ENCODE measurements at places on chromosomes 2 and 18.

- no peak overlapping the region for H3K4me3 ChIP-seq
- no peaks in the 10 kb centered on the region for H3K27me3 ChIP-seq
- no peak for DNase-seq
- no peaks in the 10 kb centered on the region for H3K36me3 ChIP-seq
- no peak overlapping the region for H3K27ac ChIP-seq
Measured at GRCh38 chr2:58620093-58620492, 379.0 kb upstream of the FANCL start.

- H3K4me3 ChIP-seq: peak overlapping the region; percentile 86
- no peaks in the 10 kb centered on the region for H3K27me3 ChIP-seq
- peak overlapping the region; percentile 89 for H3K27ac ChIP-seq
- peaks cover 56% of the 10 kb centered on the region for H3K36me3 ChIP-seq
Measured at GRCh38 chr2:190535121-190535439, 558 bp upstream of the NEMP2 start.

DNA sequence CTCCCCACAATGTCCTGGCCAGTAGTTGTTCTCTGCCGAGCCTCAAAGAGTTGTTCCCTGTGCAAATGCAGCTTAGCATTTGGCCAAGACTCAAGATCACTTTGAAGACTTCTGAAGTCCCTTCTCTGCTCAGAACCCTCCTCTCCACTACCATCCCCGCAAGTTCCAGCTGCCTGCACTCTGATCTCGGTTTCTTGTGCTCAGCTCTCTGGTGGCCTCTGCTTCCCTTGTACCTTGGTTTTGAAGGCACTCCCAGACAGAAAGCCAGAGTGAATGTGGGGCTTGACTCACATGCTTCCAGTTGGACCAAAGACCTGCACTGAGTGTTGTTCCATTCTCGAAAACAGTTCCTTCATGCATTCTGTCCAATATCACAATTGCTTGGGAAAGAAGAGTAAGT is 28.6 kb downstream of the CRACDL start:
- H3K4me1 ChIP-seq: peaks cover 25% of the 10 kb centered on the region
- H3K27ac ChIP-seq: no peak overlapping the region
- DNase-seq: no peak
- H3K27me3 ChIP-seq: peaks cover 5% of the 10 kb centered on the region

GRCh38 chr18:78410094-78410786 is 569.4 kb upstream of the SALL3 start:
- H3K27me3 ChIP-seq: peaks cover 11% of the 10 kb centered on the region
- H3K4me3 ChIP-seq: no peak overlapping the region
- H3K4me1 ChIP-seq: peaks cover 8% of the 10 kb centered on the region

- no peak overlapping the region for H3K27ac ChIP-seq
- H3K36me3 ChIP-seq: no peaks in the 10 kb centered on the region
- no peak overlapping the region for H3K4me3 ChIP-seq
- no peak for DNase-seq
- H3K27me3 ChIP-seq: no peaks in the 10 kb centered on the region
- no peaks in the 10 kb centered on the region for H3K4me1 ChIP-seq
Measured at GRCh38 chr2:72204786-72205503, 57.3 kb upstream of the CYP26B1 start.

GRCh38 chr2:28697602-28698149 is 54.0 kb upstream of the PPP1CB start:
- no peak overlapping the region for H3K27ac ChIP-seq
- H3K4me3 ChIP-seq: no peak overlapping the region
- H3K4me1 ChIP-seq: no peaks in the 10 kb centered on the region
- DNase-seq: no peak

DNA sequence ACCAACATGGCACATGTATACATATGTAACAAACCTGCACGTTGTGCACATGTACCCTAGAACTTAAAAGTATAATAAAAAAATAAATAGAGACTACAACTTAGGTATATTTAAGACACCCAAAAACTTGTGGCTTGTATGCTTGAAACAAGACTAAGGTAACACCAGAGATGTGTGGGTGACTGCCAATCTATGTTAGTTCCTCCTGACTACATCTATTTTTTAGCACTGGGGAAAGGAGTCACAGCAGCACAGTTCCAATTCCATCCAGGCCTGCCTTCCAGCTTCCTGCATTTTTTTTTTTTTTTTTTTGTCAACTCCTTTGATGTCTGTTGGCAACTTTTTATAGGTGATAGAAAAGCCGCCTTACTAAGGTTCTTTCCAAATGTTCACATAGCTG is 18.2 kb downstream of the C2orf69 start:
- H3K27ac ChIP-seq: no peak overlapping the region
- no peak overlapping the region for H3K4me3 ChIP-seq
- no peak for DNase-seq
- peaks cover 8% of the 10 kb centered on the region for H3K4me1 ChIP-seq

DNA sequence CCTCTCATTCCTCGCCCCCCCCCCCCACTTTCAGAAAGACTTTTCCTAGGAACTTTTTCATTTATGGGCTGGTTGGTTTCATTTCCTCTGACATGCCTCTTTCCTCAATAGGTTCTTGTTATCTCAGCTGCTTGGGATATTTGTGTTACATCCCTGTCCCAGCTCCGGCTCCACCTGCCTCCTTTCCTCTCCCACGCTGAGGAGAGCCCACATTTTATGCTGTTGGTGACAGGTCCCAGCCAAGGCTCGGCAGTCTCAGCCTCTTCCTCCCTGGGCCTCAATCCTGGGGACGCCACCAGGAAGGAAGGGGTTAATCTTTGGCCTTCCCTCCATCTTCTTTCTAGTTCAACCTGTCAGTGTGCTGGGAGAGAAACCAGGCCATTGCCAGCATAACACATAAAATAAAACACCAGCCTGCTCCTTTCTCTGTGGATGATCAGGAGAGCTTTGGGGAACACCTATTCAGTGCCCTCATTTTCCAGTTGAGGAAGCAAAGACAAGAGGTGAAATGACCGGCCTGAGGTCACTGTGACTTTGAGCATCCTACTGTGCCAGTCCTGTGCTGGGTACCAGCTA is 216.9 kb upstream of the TNP1 start:
- H3K4me1 ChIP-seq: peaks cover 9% of the 10 kb centered on the region
- no peak overlapping the region for H3K4me3 ChIP-seq
- H3K27me3 ChIP-seq: peaks cover 4% of the 10 kb centered on the region

DNA sequence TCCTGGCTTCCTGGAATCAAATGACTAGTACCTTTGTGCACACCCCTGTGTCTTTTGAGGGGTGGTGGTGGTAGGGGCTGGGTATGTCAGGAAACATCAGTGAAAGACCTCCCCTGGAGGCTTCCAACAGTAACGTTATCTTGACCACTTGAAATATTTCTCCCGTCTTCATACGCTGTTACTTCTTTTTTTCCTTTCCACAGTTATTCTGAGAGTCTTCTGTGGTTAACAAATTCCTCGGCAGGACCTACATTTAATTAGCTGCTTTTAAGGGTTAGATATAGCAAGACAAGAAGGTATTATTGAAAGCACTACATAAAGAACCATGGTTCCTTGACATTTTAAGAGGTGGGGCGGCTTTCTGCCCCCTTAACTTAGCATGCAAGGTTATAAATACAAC is 34.6 kb downstream of the UGP2 start:
- no peak for DNase-seq
- H3K27me3 ChIP-seq: no peaks in the 10 kb centered on the region
- peaks cover 36% of the 10 kb centered on the region for H3K36me3 ChIP-seq
- peaks cover 20% of the 10 kb centered on the region for H3K4me1 ChIP-seq
- no peak overlapping the region for H3K4me3 ChIP-seq
- no peak overlapping the region for H3K27ac ChIP-seq

GRCh38 chr2:168363347-168364092 is 92.6 kb upstream of the CERS6 start:
- H3K4me1 ChIP-seq: no peaks in the 10 kb centered on the region
- H3K27ac ChIP-seq: no peak overlapping the region

- no peaks in the 10 kb centered on the region for H3K27me3 ChIP-seq
- DNase-seq: no peak
- no peak overlapping the region for H3K4me3 ChIP-seq
- H3K36me3 ChIP-seq: no peaks in the 10 kb centered on the region
- no peak overlapping the region for H3K27ac ChIP-seq
Measured at GRCh38 chr18:7541835-7542234, 25.3 kb upstream of the PTPRM start.

GRCh38 chr2:59540864-59541263 is 1012.6 kb downstream of the BCL11A start:
- DNase-seq: no peak
- H3K27me3 ChIP-seq: no peaks in the 10 kb centered on the region
- no peak overlapping the region for H3K27ac ChIP-seq
- no peak overlapping the region for H3K4me3 ChIP-seq
- H3K36me3 ChIP-seq: no peaks in the 10 kb centered on the region

DNA sequence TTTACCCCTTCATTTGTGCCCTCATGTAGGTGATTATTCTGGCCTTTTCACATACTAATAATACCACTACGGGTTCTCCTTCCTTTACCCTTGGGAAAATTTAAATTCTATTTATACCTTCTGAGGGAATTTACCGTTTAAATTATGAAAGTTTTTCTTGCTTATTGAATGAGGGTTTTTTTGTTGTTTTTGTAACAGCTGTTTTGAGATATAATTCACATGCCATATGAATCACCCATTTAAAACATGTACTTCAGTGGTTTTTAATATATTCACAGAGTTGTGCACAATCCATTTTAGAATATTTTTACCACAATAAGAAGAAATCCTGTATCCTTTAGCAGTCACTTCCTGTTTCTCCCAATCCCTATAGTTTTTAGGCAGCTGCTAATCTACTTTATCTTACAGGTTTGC is 54.7 kb downstream of the EML4 start:
- H3K4me3 ChIP-seq: no peak overlapping the region
- H3K4me1 ChIP-seq: peaks cover 48% of the 10 kb centered on the region
- no peaks in the 10 kb centered on the region for H3K27me3 ChIP-seq
- H3K27ac ChIP-seq: no peak overlapping the region
- no peak for DNase-seq

- H3K36me3 ChIP-seq: no peaks in the 10 kb centered on the region
- peaks cover 13% of the 10 kb centered on the region for H3K27me3 ChIP-seq
- no peak for DNase-seq
- H3K4me3 ChIP-seq: no peak overlapping the region
Measured at GRCh38 chr2:120418174-120418787, 72.3 kb downstream of the INHBB start.

DNA sequence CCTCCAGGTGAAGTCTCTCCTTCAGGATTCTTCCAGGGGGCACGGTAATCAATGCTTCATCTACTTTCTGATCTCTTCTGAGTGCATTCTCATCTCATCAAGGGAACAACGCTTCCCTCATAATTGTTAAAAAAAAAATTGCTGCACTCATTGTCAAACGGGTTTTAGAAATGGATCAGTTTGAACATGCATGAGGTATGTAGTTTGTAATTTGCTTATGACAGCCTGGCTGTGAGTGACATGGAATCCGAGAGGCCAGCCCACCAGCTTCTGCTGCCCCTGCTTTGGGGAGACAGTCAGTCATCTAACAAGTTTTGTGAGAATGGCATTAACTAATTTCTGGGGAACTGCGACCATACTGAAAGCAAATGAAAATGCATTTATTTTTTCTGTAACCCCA is 791.9 kb upstream of the SOX11 start:
- no peaks in the 10 kb centered on the region for H3K36me3 ChIP-seq
- no peak overlapping the region for H3K4me3 ChIP-seq
- DNase-seq: no peak
- H3K4me1 ChIP-seq: no peaks in the 10 kb centered on the region

- H3K4me3 ChIP-seq: no peak overlapping the region
- no peak overlapping the region for H3K27ac ChIP-seq
- H3K36me3 ChIP-seq: no peaks in the 10 kb centered on the region
Measured at GRCh38 chr2:14635391-14635871, 2.9 kb downstream of the LRATD1 start.

DNA sequence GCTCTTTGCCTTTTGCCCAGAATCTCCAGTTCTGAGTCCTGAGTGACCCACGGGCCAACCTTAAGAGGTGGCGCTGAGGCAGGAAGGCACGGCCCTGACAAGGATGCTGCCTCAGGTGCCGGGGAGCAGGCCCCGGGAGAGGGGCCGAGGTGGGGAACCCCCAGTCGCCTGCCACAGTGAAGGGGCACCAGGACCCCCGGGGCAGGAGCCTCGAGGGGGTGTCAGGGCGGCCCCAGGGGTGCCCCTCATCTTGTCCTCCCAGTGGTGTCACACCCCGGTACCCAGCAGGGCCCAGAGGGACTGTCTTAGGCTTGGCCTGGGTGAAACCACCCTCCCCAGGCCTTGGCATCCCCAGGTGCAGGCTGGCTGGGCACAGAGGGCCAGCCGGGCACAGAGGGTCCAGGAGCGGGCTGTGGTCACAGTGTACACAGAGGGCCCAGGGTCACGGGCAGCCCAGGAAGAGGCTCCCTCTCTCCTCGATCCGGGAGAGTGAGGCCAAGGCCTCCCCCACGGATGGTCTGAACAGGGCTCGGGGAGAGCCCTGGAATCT is 1.0 kb downstream of the PDCD1 start:
- H3K4me1 ChIP-seq: peaks cover 37% of the 10 kb centered on the region
- DNase-seq: no peak
- H3K36me3 ChIP-seq: peaks cover 9% of the 10 kb centered on the region

DNA sequence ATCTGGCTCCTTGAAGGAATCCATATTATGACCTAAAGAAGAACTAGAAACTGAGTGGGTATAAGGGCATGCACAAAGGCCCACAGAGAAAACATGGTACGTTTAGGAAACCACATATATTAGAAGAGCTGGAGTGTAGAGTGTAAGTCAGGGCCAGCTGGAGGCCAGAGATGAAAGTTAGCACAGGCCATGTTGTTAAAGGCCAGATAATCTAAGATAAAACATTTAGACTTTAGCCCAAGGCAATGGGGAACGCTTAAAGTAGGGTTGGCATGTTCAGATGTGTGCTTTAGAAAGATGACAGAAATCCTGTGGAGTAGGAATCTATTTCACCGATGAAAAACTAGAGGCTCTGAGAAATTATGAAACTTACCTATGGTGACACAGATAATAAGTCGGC is 229.1 kb upstream of the NRP2 start:
- peaks cover 1% of the 10 kb centered on the region for H3K27me3 ChIP-seq
- no peak for DNase-seq
- H3K4me1 ChIP-seq: no peaks in the 10 kb centered on the region

- H3K4me3 ChIP-seq: no peak overlapping the region
- no peak overlapping the region for H3K27ac ChIP-seq
- no peaks in the 10 kb centered on the region for H3K27me3 ChIP-seq
- DNase-seq: no peak
Measured at GRCh38 chr2:102235491-102235890, 48.7 kb downstream of the IL1RL2 start.

DNA sequence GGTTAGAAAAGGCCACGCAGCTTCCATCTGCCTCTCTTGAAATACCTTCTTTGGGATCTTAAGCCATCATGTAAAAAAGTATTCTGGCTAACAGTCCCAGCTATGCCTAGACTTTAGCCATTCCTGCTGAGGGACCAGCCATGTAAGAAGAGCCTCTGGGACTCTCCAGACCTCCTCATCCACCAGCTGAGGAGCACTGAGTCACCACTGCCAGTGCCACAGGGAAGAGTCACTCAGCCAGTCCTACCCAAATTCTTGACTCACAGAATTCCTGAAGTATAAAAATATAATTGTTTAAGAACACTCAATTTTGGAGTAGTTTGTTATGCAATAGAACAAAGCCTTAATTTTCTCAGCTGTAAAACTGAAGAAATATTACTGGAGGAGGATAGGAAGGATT is 436.7 kb downstream of the ZEB2 start:
- no peaks in the 10 kb centered on the region for H3K27me3 ChIP-seq
- peaks cover 6% of the 10 kb centered on the region for H3K36me3 ChIP-seq
- no peak overlapping the region for H3K4me3 ChIP-seq
- DNase-seq: no peak
- H3K27ac ChIP-seq: no peak overlapping the region

- no peak for DNase-seq
- H3K4me3 ChIP-seq: no peak overlapping the region
- no peaks in the 10 kb centered on the region for H3K27me3 ChIP-seq
- no peaks in the 10 kb centered on the region for H3K36me3 ChIP-seq
- no peaks in the 10 kb centered on the region for H3K4me1 ChIP-seq
Measured at GRCh38 chr18:42165922-42166513, 211.0 kb downstream of the PIK3C3 start.

- no peak overlapping the region for H3K27ac ChIP-seq
- H3K4me3 ChIP-seq: no peak overlapping the region
- H3K4me1 ChIP-seq: no peaks in the 10 kb centered on the region
- peaks cover 14% of the 10 kb centered on the region for H3K27me3 ChIP-seq
Measured at GRCh38 chr18:297936-298335, 30.1 kb upstream of the THOC1 start.

Measured in activated naive CD8-positive, alpha-beta T cell treated with anti-CD3 and anti-CD28 coated beads for 36 hours (primary cell).